NCI-H748 treated with DMSO at 0.1 percent for 48 hours (cell line): ENCODE measurements at places on chromosomes 2 and 18.
A peak's percentile ranks its signal among the peaks of the same experiment; 100 is the strongest.

DNA sequence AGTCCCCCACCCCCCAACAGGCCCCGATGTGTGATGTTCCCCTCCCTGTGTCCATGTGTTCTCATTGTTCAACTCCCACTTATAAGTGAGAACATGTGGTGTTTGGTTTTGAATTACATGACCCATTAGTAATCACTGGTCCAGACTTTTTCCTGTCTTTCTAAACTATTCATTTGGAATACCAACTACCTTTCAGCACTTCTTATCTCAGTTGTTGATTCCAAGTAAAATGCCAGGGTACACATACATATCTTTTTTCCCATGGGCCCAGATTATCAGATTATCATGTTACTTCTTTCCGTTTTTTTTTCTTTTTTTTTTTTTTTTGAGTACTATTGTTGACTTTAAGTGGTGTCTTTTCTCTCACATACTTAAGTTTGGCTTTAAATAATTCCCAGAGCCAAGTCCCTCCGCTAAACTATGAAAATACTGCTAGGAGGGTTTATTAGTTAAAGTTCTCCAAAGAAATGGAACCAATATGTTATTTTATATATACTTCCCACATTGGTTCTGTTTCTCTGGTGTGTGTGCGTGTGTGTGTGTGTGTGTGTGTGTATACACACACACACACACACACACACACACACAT is 389.3 kb downstream of the IRS1 start:
- no peak for DNase-seq

DNA sequence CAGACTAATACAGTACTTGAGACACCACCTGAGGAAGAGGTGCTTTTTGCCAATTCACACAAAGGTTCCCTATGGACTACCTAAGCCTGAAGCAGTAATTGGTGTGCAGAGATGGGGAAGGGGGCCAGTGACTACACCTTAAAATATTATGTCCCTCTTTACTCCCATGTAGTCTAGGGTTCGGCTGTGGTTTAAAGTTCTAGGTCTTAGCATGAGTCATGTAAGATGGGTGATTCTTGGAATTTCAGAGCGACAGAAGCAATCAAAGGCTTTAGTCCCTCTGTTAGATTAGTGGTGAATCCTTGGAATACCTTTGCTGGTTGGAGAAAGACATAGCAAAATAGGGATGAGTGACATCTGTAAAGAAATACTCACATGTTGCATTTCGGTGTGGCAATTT is 14.3 kb upstream of the CCDC85A start:
- no peak for DNase-seq

- no peak for DNase-seq
These were observed 50.7 kb downstream of the PIK3C3 start for GRCh38 chr18:42005782-42006181.

DNA sequence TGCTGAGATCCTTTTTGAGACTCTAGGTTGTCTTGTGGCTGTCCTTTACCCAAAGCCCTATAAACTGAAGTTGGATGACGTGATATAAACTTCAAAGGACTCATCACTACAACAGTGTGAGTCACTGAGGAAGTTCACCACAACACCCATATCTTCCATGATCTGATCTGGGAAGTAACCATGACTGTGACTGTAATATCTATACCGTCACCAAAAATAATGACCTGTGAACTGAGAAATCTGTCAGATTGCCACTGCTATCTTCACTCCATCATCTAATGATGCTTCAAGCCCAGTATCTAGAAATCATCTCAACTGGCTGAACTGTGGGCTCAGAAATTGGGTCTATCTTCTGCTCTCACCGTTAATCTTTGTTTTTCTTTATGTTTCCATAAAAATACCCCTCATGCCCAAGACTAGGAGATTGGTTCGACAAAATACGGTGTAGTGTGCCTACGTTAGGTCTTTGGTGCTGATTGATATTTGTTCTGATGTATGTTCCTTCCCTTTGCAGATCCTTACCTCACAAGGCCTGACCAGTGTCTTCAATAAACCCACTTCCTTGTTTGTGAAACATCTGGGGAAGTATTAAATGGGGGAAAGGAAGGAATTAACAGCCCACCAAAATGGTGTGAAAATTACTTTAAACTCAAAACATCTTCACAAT is 78.2 kb downstream of the MYL12B start:
- DNase-seq: no peak

DNA sequence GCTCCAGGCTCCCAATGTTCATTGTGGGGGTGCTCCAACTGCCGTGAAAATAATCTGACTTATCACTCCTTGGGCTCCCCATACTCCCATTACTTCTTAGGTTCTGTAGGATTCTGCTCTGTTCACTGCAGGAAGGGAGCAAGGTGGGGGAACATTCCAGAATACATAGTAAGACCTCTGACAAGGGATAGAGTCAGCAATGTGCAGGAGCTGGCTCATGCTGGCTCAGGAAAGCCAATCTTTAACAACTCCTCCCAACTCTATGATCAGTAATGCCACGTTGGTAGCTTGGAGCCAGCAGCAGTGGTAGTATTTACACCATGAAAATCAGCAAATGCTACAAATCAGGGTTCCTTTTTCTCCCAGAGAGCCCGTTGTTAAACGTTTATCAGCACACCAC is 44.4 kb downstream of the FECH start:
- no peak for DNase-seq

- peak; percentile 44 for DNase-seq
These were observed 44.2 kb upstream of the DSC1 start for GRCh38 chr18:31206787-31207381.

GRCh38 chr2:182068811-182069210 is 83.2 kb downstream of the PPP1R1C start:
- DNase-seq: no peak

- DNase-seq: no peak
These were observed 136.5 kb upstream of the ZNF236 start for GRCh38 chr18:76685860-76686259.

- DNase-seq: no peak
These were observed 103.4 kb downstream of the HDAC4 start for GRCh38 chr2:239297142-239298004.

- no peak for DNase-seq
These were observed 277.5 kb downstream of the DYSF start for GRCh38 chr2:71730785-71731383.

DNA sequence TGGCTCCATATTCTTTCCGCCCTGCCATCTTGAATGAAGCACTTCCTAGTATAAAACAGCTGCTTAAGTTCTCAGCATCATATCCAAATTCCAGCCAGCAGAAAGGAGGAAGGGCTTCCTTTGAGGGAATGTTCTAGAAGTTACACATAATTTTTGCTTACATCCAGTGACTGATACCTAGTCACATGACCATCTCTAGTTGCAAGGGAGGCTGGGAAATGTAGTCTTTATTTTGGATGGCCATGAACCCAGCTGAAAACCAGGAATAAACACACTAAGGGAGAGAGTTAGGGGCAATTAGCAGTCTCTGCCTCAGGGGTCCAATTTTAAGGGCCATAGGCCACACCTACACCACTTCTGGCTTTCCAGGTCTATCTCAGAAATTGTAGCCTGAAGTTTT is 57.8 kb upstream of the LMAN1 start:
- DNase-seq: no peak

- DNase-seq: no peak
These were observed 155.4 kb downstream of the ASXL3 start for GRCh38 chr18:33733376-33733775.

- no peak for DNase-seq
These were observed 78.1 kb downstream of the MAP4K4 start for GRCh38 chr2:101775636-101776035.

DNA sequence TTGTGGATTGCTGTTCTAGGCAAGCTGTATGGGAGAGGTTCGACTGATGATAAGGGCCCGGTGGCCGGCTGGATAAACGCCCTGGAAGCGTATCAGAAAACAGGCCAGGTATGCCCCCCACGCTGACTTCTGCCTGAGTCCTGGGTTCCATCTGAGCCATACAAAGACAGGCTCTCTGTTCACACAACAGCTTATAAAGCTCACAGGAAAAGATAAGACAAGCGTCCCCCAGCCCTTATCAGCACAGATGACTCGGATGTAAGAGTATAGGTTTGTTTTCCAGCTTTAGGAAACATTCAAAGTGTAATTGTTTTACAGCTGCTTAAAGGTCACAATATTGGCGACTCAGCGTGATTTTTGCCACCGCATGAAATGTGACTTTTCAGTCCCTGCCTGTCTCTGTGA is 12.7 kb downstream of the CNDP2 start:
- DNase-seq: no peak

- no peak for DNase-seq
These were observed 693.2 kb downstream of the KCNJ3 start for GRCh38 chr2:155391613-155392130.

DNA sequence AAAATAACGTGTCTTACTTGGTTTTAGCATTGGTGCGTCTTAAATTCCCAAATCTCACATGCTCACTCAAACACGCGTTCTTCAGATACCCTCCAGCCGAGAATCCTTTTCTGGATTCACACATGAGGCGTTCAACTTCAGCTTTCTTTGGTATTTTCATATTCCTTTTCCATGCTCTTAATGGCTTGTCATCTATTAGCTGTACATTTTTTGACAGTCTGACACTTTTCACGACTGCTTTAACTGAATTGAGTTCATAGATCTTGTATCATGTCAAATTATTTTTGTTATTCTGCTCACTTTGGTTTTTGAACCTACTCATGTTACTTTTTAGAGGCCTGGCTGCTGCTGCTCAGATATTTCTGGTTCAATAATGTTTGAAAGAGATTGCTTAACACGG is 59.0 kb downstream of the INPP5D start:
- DNase-seq: no peak

- no peak for DNase-seq
These were observed 119.6 kb downstream of the FAM210A start for GRCh38 chr18:13606604-13607254.

- DNase-seq: no peak
These were observed 252.1 kb downstream of the LDLRAD4 start for GRCh38 chr18:13470516-13471197.

GRCh38 chr2:197803033-197803444 is 1.4 kb upstream of the PLCL1 start:
- peak; percentile 34 for DNase-seq

- DNase-seq: peak; percentile 47
These were observed 48.1 kb downstream of the PKDCC start for GRCh38 chr2:42095923-42096408.

DNA sequence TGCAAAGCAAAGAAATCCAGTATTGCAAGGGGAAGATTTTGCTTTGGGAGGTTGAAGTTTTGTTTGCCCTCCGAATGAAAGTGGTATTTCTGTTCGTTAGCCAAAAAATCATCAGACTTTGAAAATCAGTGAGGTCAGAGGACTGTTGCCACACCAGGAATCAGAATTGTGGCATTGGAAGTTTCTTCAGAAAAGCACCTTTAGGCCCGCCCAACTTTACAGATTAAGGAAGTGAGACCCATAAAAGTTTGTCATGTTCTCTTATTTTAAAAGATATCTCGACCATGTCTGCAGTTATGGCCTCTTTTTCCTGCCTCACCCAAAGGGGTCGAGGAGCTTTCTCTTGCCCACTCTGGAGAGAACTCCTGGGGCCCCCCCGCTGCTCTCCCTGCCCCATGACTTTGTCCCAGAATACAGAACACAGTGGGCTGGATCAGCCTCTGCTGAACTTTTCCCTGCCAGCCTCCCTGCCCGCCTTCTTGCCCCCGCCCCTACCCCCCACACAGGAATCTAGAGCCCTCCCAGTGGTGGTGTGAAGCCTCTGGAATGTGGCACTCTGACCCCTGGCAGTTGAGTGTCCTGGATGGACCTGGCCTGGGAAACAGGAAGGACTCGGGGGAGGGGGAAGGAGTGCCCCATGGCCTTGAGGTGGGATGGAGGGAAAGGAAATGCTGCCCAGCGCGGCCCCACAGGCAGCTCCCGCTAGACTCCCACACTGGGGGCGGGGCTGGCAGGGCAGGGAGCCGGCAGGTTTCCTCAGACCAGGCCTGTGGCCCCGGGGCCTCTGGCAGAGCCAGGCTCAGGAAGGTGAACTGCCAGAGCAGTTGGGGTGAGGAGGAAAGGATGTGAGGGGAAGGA is 25.3 kb downstream of the CRIM1 start:
- no peak for DNase-seq

- DNase-seq: no peak
These were observed 184.2 kb upstream of the ACAA2 start for GRCh38 chr18:49997558-49997957.

GRCh38 chr2:233692648-233693047 is at the start of gene UGT1A6:
Gene UGT1A6 (plus strand): TSS chr2:233692890. CDS start chr2:233693005, 115 bp downstream.
- DNase-seq: no peak

DNA sequence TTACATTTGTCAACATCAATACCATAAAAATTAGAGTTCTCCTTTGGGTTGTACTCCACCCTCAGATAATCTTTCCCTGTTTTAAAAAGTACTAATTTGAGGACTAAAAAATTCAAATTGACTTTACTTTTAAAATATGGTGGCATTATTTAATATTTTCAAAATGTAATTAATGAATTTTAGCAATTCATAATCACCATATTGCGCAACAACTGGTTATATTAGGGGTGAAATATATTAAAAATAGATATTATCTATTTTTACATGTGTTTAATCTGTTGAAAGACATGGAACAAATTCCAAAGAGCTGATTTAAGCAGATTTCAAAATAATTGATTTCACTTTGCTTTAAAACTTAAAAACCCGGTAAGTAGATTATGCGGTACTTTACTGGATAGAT is 236.6 kb upstream of the NOL4 start:
- DNase-seq: no peak

- DNase-seq: no peak
These were observed 898.4 kb upstream of the CELF4 start for GRCh38 chr18:38464024-38464423.

GRCh38 chr2:164430166-164430783 is 191.0 kb downstream of the GRB14 start:
- peak; percentile 69 for DNase-seq

DNA sequence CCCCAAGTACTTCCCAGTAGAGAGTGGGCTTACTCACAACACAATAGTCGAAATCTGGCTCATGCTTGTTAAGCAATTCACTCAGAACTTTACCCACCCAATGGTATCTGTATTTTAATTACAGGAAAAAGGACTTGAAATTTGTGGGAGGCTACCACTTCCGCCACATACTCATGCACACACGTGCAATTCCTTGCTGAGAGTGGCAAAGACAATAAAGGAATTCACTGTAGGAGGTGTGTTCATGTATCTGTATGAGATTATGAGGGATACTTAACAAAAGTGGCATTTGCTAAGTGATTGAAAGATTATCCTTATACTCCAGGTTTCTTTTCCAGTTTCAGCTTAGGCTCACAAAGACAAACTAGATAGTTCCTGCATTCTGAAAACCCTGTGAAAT is 14.9 kb upstream of the LYPD6 start:
- DNase-seq: no peak

GRCh38 chr18:26405190-26405801 is 143.1 kb downstream of the KCTD1 start:
- DNase-seq: no peak

- no peak for DNase-seq
These were observed 39.5 kb downstream of the AOX1 start for GRCh38 chr2:200625282-200625681.
